Stimulated activated CD8-positive, alpha-beta memory T cell treated with anti-CD3 and anti-CD28 coated beads, Interleukin-15, amount 100 ng/mL, for 48 hours (primary cell): ENCODE measurements at places on chromosomes 16 and 17.
A peak's percentile ranks its signal among the peaks of the same experiment; 100 is the strongest.

DNA sequence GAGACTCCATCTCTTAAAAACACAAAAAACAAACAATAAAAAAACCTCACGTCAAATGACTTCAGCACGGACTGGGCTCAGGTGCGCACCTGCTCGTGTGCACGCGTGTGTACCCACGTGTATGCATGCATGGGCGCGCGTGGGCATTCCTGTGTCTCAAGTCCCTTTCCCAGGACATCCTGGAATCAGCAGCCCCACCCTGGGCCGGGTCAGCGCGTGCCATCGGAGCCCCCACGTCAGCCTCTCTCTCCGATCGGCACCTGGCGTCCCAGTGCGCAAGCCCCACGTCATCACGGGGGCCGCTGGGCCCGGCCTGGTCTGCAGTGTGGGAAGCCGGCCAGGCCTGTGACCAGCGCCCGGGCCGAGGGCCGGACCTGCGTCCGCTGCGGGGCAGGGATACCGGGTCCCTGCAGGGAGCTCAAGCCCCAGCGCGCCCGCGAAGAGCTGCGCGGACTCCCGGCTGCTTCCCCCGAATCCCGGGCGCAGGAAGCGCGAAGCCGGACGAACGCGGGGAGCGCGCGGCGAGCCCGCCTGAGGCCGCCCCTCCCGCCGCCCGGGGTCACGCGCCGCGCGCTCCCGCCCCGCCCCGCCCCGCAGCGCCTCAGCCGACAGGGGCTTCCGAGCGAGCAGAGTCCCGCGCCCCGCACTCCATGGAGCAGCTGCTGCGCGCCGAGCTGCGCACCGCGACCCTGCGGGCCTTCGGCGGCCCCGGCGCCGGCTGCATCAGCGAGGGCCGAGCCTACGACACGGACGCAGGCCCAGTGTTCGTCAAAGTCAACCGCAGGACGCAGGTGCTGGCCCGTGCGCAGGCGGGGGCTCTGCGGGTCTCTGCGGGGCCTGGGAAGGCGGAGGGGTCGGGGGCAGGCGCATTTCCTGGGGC is at the start of gene FN3K:
Gene FN3K (plus strand): TSS at position 629 of the 880 bp plus-strand sequence. CDS start 22 bp downstream, at position 651.
- no peak for DNase-seq

DNA sequence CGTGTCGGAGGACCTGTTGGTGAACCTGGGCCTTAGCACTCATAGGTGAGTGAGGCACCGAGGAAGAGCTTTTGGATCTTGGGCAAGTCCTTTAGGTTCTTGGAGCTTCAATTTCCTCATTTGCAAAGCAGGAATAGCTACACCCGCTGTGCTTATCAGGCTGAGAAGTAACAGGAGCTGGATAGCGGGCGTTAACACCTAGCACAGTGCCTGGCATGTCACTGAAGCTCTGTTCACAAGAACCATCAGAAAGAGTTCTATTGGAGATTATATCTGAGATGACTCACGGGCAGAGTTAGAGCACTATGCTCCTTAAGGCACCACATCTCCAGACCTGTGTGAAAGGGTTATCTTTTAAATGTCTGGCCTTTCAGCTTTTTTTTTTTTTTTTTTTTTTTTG is 12.8 kb downstream of the MEOX1 start:
- DNase-seq: no peak

- no peak for DNase-seq
These were observed 392.7 kb downstream of the CPPED1 start for GRCh38 chr16:12410837-12411490.

GRCh38 chr17:77409282-77410161 is 268.8 kb downstream of the SEC14L1 start:
- DNase-seq: no peak

DNA sequence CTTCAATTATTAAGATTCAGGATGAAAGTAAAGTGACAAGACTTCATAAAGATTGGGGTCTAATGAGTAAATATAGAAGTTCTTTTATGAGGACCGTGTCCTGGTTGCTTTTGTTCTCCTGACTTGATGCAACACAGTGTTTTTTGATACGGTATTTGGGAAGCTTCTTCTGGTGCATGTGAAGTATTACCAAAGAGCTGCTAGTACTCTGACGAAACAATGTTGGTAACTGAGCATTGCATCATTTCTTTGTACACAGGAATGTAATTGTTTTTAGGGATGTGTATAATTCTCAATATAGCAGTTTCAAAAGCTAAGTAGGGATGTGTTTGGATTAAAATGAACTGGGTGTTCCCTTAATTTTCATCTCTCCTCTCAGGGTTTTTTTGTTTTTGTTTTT is 15.9 kb downstream of the KPNB1 start:
- no peak for DNase-seq

DNA sequence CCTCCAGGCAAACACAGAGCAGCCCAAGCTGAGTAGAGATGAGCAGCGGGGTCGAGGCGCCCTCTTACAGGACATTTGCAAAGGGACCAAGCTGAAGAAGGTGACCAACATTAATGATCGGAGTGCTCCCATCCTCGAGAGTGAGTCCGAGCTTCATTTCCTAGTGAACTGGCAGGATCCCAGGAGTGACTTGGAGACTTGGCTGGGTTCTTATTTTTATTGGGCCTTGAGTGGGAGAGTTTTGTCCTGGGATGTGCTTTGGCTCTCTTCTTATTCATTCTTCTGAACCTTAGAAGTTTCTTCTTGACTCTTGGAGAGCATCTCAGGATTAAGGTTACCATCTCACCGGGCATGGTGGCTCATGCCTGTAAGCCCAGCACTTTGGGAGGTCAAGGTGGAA is 27.2 kb upstream of the CDC6 start:
- no peak for DNase-seq

GRCh38 chr16:12271006-12271405 is 294.5 kb downstream of the SNX29 start:
- DNase-seq: no peak

DNA sequence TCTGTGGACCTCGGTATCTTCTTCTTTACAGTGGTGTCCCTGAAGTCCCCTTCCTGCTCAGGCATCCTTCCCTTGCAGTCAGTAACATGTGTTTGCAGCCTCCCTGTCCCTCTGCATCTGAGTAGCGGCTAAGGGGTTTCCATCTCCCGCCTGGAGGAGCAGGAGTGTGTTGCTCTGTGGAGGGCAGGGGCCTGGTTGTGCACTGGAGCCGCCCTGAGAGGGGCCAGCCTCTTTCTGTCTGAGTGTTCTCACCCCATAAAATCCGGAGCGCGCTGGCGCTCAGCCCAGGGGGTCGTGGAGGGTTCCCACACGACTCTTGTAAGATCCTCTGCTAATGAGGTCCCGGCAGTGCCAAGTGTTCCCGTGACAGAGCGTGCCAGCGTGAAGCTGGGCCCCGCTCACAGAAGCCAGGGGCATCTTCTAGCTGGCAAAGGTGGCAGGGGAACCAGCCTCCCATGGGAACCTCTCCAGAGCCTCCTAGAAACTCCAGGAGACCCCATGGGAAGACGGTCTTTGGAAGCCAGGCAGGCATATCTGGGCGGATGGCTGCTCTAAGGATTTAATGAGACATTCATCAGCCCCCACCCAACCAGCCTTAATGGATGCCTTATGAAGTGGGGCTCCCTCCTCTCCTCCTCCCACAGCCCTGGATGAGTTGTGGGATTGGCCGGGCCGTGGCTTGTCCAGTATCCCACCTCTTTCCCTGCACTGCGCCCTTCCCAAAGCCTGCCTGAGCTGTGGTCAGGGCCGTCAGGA is 91.4 kb upstream of the GSE1 start:
- DNase-seq: no peak

DNA sequence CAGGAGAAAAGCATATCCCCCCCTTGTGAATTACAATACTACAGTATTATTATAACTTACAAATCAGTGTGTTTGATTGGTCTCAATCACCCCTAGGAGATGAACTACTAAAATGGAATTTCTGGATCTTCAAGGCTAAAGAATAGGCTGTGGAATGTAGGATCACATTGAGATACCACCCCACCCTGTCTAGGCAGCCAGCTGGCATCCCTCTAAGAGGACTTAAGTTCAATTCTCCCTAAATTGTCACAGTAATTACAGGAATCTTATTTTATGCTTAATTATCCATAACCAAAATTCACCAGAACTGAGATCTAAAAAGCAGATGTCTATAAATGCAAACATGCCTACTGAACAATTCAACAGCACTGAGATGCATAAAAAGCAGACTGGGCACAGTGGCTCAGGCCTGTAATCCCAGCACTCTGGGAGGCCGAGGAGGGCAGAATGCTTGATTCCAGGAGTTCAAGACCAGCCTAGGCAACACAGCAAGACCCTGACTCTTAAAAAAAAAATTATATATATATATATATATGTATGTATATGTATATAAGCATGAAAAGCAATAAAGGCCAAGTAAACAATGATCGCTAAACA is 12.0 kb downstream of the AP1G1 start:
- DNase-seq: no peak

DNA sequence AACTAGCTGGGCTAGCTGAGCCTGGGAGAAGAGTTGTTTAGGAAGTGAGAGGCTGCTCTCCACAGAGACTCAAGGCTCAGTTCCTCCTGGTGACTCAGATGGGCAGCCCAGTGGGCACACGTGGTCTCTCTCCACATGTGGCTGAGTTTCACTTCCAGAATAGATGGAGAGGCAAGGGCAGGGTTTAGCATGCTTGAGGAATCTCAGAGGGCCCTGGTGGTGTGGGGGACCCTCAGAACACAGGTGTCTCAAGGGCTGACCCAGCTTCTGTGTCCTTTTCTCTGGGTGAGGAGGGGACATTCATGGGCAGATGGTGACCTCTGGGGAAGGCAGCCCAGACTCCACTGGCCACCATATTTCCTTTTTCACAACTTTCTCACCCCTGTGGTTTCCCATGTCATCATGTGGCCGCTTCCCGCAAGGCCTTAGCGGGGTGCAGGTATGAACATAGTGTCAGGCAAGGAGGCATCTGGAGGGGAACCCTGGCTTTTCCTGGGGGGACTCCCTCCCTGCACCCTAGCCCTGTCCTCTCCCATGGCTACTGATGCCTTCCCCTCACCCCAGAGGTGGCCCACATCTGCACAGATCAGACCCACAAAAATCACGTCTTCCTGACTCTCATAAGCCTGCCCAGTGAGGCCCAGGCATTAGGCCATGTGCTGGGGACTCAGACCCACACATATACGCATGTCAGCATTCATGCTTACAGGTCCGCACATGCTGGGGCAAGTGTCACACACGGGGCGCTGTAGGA is 3.3 kb downstream of the GRN start:
- DNase-seq: no peak

- DNase-seq: no peak
These were observed 84.2 kb downstream of the ZFHX3 start for GRCh38 chr16:72963533-72964315.

- no peak for DNase-seq
These were observed 61.9 kb downstream of the CYB5B start for GRCh38 chr16:69486272-69486671.

DNA sequence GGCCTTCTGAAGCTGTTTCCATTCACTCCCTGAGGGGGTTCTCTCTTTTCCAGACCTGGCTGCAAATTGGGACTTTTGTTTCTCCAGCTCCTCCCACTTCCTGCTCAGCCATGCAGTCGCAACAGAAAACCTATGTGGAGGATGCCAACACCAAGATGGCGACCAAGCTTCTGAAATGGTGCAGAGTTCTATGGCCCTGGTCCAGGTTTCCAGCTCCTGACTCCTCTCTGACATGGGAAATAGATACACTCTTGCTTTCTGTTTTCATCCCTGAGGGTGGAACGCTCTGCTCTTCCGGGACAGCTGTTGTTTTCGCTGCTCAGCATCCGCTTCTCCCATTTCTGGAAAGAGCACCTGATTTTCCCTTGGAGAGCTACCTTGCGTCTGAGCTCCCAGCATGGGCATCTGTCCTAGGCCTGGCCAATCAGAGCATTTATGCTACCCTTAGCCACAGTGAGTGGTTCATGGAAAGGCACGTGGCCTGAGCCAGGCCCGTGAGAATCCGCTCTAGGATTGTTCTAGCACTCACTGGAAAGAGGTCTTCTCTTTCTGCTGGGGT is 8.1 kb downstream of the GPRC5B start:
- no peak for DNase-seq

DNA sequence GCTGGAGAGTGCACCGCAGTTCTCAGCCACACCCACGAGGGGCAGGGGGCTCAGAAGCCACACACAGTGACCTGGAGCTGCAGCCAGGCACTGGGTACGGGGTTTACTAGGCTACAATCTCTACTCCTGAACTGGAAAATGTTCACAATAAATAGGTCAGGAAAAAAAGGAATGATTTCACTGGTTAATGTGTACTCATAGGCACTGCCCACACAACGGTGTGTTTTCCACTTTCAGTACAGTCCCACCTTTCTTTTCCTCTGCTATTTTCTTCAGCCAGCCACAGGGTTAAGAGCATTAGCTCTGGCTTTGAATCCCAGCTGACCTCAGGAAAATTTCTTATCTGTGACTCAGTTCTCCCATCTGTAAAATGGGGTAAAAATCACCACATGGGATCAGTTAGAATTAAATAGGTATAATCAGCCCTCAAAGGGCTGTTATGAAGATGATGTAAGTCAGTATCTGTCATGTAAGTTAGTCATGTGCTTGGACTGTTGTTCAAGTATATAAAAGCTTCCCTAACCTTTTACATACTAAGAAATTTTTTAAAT is 35.7 kb downstream of the ZCCHC14 start:
- no peak for DNase-seq

DNA sequence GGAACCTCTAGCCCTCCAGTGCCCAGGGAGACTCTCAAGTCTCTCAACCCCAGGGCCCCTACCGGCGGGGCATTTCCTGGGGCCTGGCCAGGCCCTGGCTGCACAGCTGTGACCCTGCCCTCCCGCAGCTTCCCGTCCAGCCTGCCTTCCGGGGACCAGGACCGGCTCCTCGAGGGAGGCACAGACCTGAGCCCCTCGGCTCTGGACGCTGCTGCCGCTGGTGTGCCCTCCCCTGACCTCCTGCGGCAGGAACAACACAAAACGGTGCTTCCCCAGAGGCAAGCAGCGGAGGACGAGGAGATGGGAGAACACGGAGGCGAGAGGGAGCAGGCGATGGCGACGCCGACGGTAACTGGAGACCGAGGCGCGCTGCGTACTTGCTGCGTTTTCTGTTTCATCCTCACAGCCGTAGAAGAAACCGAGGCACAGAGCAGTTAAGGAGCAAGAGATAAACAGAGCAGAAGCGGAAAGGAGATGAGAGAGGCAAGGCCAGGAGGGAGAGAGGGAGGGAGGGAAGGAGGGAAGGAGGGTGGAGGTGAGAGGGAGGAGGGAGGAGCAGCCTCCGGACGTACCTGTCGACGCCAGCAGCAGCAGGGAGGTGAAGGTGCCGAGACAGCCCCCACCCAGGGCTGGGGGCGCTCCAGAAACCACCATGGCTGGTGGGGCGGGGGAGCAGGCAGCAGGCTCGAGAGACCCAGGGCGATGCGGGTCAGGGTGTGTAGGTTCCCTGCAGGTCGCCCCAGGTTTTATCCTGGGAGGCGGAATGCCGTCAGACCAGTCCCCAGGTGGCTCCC is at the start of gene PRSS22:
Gene PRSS22 (minus strand): TSS at position 720 of the 794 bp plus-strand sequence. CDS start 66 bp downstream, at position 654.
- DNase-seq: no peak

DNA sequence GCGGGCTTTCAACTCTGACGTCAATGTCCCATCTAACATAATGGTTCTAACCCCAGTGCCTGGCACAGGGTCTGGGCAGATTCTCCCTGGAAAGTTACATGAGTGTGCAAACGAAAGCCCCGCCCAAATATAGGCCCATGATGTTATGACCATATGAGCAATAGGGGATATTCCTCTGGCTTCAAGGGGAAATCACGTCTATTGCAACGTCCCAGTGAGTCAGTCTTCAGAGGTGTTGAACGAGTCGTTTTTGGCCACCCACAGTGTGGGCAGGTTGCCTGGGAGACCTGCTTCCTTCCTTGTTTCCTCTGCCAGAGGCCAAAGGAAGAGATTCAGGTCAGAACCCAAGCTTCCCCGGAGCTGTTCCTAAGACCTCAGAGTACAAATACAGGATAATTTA is 30.3 kb downstream of the PIK3R5 start:
- DNase-seq: peak; percentile 68
